ENCODE measurements at places on chromosomes 6 and 20. TPM values are rescaled to one million over a fixed set of nuclear protein-coding genes. Genes with fewer than 3 reads are reported as not detected.

DNA sequence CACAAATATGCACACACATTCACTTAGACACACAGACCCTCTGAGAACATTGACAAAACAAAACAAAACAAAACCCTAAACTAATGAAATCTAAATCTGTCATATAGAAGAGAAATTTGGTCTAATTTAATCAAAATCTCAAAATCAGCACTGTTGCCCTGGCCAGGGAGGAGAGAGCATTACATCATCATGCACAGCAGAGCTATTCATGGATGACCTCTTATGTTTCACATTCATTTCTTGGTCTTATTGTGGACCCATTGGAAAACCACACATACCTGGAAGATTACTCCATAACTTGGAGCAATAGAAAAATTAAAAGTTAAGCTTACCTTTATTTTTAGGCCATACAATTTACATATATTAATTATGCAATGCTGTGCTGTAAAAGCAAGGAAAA lies 1223.6 kb upstream of the GJE1 start:
- DNase-seq: no peak

DNA sequence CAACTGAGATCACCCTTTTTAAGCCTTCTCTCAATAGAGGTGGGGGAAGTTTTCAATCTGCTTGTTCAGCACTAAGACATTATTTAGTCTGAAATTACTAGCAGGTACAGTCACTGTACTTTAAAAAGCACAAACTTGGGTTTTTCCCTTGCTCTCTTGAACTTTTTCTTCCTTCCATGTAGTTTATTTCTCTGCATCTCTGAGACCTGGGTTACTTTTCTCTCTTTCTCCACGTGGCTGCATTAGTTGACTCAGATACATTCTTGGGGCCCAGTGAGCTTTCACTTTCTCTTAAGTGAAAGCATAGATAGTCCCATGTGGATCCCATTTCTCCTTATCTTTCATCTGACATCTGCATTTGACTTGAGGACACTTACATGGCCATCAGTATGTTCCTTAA lies 433.9 kb upstream of the MAP3K7 start:
- no peak for DNase-seq

- no peak for DNase-seq
These were observed 27.2 kb upstream of the SYNJ2 start for GRCh38 chr6:157954150-157955117.

DNA sequence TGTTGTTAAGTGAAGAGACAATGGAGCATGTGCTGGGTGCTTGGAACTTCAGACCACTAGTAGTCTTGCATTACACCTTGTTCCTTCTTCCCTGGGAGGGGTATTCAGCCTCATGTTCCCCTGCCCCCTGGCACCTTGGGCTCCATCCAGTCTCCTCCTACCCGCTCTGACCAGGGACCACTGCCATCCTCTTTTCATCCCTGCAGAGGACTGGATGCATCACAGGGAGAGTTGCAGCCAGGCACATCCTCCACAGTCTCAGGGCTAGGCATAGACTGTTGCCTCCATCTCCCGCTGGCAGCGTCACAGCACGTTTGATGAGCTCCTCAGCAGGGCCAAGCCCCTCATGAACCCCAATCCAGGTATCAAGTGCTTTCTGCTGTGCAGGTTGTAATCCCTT lies 1.3 kb upstream of the TAAR8 start:
- no peak for DNase-seq

DNA sequence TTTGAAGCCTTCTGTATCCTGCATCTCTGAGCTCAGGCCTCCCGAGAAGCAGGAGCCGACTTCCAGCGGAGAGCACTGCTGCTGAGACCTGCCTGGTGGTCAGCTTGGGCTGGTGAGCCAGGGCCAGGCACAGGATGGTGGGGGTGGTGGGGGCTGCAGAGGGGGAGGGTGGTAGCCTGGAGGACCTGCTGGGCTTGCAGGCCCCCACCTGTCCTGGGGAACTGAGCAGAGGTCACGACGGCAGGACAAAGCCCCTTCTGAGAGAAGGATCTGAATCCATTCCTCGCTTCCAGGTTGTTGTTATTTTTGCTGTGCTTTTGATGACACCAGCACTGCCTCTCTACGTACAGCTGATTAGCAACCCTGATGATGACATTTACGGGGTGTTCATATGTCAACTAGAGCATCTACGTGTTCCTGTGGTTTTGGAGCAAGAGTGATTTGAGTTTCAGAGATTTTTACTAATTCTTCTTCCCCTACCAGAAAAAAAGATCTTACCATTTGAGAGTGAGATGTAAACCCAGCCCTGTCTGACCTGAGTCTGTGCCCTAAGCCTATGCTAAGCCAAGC lies 35.7 kb upstream of the CD93 start:
- DNase-seq: no peak

DNA sequence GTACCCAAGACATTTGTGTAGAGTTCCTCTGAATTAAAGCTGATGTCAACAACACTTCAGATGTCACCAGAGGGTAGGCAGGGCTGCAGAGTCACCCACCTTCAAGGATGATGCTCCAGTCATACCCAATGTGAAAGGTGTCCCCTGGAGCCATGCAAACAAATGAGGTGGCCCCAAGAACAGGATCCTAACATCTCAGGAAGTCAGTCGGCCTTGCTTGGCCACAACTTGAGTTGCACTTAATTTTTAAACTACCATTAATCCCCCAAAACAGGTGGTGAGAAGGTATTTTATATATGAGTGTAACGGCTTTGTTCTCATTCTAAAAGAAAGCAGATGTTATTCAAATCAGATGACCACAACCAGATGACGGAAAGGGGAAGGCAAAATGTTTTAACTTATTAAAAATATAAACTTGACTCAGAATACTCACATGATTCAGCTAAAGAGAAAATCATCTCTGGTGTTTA lies 21.1 kb upstream of the SERPINB1 start:
- DNase-seq: peak; percentile 22

DNA sequence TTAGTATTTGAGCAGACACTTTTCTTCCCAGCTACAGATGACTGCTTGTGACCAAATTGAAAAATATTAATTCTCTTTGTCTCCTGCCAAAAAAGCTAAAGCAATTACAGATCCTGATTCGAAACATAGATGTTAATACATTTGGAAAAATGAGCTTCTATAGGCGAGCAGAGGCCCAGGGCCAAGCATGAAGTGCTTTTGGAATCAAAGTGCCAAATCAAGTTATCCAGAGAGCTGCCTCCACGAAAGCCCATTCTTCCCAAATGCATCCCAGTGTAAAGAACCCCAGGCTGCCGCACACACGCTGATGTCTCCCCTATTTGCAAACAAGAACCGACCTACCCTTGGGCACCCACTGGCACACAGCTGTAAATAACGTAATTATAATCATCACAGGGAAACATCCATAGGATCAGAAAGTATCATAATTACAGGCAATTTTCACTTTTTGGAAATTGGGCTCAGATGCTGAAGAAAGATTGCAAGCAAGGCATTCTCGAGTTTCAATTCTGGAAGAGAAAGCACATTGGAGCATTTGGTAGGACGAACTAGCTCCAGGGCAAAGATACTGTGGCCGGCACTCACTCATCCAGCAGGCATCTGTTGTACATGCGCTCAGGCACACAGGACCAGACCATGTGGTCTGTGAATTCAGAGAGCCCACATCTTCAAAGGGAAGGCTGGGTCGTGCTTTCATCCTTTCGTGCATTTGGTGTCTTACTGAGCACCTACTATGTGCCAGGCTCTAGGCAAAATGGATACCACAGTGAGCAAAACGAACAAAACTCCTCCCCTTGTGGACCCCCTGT lies 45.9 kb downstream of the BMP7 start:
- no peak for DNase-seq

- DNase-seq: no peak
These were observed 31.6 kb downstream of the AHI1 start for GRCh38 chr6:135465903-135466302.

DNA sequence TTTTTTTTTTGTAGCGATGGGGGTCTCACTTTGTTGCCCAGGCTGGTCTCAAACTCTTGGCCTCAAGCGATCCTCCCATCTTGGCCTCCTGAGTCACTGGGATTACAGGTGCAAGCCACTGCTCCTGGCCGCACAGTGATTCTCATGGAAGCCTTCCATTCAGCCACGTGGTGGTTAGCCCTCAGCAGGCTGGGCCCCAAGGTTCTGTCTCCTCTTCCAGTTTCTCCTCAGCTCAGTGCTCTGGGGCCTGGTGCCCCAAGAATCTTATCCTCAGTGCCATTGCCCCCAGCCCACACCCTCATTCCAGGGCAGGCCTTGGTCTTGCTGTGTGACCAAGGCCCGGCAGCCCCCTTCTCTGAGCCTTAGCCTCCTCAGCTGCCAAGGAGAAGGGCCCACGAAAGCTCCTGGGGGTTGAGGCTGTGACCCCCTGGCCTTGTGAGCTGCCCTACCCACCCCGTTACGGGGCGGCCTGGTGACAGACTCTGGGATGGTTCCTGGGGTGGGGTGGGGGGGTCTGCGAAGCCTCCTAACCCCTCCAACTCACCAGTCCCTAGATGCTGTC lies 16.4 kb downstream of the SRC start:
- no peak for DNase-seq

- no peak for DNase-seq
These were observed 888.8 kb downstream of the QKI start for GRCh38 chr6:164303102-164303964.

DNA sequence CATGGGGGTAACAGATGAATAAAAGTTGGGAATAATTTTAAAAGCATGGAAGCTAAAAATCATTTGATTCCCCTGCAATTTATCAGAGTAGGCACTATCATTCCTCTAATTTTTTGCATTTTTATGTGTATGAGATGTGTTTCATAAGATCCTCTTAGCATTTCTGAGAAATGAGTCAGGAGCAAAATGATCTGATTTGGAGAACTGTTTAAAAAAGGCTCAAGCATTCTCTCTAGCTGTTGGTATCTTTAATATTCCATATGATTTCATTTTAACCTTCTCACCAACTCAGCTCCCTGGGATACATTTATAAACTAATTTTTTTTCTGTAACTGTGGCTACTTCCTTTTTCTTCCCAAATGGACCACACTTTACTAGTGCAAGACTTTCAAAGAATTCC lies 60.9 kb downstream of the MCHR2 start:
- no peak for DNase-seq

DNA sequence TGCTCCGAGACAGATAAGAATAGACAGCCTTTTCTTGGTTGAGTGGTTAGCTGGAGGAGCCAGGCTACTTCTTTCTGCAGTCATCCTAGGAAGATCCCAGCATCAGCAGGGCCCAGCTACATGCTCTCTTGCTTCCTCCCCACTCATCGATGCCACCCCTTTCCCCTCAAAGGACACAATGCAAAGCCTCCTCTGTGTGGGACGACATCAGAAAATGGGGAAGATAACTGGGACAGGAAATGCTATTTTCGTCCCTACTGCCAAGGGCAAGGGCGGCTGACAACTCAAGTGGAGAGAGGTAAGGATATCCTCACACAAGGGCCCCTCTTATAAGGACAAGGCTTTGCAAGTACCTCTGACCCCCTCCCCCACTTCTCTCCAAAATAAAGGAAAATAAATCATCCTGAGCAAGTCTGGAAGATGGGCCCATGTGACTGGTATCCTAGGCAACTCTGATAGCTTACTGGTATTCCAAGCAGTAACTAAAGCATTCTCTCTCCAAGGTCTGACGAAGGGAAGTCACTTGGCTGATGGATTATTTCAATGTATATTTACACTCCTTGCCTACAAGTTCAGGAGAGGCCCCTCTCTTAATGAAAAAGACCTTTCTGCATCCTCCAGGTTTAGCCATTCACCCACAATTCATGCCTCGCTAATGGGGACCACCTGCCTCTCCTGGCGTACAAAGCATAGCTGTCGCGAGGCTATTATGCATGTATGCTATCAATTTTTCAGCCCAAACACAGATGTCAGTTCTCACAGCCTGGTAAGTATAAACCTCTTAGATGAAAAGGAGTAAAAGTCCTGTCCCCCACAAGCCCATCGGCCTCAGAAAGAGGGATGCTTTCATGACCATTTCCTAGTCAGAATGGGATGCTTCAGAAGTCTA lies 11.3 kb downstream of the ELMO2 start:
- no peak for DNase-seq

- DNase-seq: no peak
These were observed 31.8 kb upstream of the EMILIN3 start for GRCh38 chr20:41398408-41398807.

- peak; percentile 20 for DNase-seq
These were observed 11.2 kb upstream of the SERPINB9 start for GRCh38 chr6:2914318-2914660.

- no peak for DNase-seq
These were observed 754.1 kb upstream of the FLRT3 start for GRCh38 chr20:15091421-15092037.

- DNase-seq: no peak
These were observed 113.4 kb upstream of the CEP85L start for GRCh38 chr6:118764766-118765165.

GRCh38 chr6:9192405-9192909 lies 757.1 kb upstream of the SLC35B3 start:
- no peak for DNase-seq

GRCh38 chr6:36692220-36692619 lies 5.4 kb upstream of the RAB44 start:
- peak; percentile 78 for DNase-seq

DNA sequence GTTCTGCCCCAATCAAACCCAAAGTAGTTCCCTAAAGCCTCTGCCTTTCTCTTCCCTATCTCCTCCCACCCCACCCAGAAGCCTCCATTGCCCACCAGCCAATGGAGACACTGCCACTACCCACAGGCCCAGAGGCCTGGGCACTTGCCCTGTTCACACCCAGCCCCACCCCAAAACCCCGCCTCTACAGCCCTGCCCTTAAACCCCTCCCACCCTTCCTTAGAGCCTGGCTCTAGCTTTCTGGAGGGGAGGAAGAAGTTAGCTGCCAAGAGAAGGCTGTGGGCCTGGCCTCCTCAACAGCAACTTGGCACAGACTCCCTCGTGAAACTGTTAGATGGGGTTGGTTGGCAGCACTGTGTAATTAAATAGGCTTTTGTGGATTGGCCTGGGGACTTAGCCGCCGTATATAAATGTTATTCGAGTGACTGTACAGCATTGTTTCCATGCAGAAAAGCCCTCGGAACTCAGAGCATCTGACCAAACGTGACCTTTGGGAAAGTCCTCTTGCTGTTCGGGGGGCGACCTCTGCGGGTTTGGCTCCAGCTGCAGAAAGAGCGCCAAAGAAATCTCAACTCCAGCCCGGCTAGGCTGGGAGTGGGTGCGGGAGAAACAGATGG lies 31.4 kb downstream of the COL11A2 start:
- no peak for DNase-seq

TRERF1 gene
- total RNA-seq: 11.8 TPM

SNPH gene
- total RNA-seq: 7.6 TPM

OVOL2 gene
- not detected for total RNA-seq

CGA gene
- total RNA-seq: not detected

RRBP1 gene
- 64.3 TPM for total RNA-seq

BNIP5 gene
- not detected for total RNA-seq

SCGN gene
- total RNA-seq: not detected

PGBD1 gene
- total RNA-seq: 3.6 TPM
